ENCODE measurements at places on chromosomes 1 and 21.
A peak's percentile ranks its signal among the peaks of the same experiment; 100 is the strongest.

DNA sequence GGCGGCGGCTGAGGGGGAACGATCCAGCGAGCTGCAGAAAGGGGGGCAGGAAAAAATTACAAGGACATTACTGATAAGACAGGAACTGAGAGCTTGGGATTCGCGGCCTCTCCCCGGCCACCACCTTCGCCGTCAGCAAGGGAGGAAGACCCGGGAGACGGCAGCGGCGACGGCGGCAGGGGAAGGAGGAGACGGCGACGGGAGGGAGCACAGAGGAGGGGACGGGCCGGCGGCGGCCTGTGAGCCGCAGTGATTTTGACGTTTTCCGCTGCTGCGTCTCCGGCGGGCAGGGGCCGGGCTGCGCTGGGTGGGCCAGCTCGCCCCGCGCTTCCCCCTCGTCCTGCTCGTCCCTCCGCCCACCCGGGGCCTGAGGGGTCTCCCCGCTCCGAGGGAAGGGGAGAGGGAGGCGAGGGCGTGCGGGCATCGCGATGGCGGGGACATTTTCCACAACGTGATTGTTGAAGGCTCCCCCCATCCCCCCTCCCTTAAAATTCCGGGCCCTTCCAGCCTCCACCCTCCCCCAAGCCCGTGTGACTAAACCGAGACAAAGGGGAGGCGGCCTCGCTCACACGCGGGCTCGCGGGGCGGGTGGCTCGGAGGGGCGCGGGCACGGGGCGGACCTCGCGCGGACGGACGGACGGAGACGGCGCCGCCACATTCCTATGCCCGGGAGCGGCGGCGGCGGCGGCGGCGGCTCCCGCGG is 407 bp downstream of the CAMSAP2 start:
- peak; percentile 58 for DNase-seq

- no peak for DNase-seq
These were observed 471.8 kb upstream of the RUNX1 start for GRCh38 chr21:35520856-35521255.

DNA sequence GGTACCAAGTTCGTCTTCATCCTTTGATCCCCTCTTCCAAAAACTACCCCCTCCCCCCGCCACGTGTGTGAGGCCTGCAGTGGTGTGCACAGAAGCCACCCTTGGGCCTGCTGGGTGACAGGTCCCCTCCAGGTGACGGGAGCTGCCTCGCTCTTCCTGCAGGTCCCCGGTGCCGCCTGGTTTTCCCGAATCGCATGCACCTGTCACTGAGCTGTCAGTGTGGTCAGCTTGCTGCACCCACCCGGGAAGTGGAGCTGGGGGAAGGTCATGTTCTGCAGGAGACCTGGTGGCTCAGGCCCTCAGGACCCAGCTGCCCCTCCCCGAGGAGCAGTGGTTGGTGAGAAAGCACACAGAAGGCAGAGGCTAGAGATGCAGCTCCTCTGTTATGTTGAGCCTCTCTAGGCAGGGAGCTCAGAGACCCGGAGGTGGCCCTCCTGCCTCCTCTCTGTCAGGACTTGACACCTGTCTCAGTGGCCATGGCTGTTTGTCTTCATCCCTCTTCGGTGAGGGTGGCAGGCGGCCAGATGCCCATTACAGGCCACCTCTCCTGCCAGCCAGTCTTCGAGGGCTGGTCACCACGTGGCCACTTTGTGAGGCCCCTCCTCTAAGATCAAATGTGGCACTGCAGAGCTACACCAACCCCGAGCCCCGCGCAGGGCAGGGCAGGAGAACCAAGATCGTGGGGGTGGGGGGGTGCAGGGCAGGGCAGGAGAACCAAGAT is 60.9 kb downstream of the SKI start:
- DNase-seq = no peak

DNA sequence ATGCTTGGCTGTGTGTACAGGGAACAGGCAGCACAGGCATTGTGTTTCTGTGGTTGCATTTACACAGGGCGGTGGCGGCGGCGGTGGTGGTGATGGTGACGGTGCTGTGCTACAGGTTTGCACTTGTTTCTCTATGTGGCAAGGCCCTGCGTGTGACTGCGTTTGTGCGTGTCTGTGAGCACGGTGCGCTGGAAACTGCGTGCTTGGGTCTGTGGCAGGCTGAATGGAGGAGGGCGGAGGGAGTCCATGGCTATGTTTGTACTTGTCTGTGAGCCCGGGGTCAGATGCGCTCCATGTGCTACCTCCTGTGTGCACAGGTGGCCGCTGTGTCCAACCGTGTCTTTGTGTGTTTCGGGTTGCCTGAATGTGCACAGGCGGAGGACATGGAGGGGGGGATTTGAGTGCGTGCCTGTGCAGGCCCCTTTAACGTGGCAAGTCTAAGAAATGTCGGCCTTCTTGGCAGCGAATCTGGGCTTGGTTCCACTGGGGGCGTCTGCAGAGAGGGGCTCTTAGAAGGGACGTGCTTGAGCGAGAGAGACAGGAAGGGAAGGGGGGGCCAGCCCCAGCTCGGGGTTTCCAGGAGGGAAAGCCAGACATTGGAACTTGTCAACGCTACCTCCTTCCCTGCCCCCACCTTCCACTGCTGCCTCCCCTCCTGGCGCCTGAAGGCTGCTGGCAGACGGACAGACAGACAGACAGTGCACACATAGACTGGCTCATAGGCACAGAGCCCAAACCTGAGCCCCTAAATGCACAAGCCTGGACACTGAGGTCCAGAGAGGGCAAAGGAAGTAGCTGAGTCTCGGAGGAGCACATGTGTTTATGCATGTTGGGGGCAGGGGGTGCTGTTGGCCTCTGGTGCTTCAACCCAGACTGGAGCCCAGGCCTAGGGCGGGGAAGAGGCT is 32.7 kb upstream of the WASF2 start:
- peak; percentile 67 for DNase-seq

DNA sequence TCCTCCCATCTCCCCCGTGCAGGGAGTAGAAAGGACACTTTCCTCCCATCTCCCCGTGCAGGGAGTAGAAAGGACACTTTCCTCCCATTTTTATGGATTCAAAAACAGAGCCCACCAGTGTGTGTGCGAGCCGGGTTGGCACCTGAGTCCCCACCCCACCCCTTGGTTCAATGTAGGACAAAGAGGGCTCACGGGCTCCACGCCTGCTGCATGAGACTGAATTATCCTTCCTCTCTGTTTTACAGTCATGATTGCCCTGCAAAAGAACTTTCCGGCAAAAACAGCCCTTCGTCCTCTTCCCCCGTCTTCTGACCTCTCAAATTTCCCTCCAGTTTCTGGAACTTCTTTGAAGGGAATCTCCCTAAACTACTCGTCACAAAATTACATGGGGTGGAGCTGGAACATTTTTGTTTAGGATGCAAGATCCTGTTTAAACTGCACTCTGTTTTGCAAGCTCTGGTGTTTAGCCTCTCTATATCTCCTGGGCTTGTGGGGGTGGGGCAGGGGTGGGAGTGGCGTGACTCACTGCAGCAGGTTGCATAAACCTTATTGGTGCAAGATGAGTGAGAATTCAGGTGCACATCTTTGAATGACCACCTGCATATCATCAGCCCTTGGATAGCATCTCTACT is 99.8 kb downstream of the PSMG1 start:
- no peak for DNase-seq

- DNase-seq = peak; percentile 7
These were observed 20.7 kb upstream of the ATP1A1 start for GRCh38 chr1:116352349-116352813.

- DNase-seq = no peak
These were observed 90.9 kb upstream of the KCNK1 start for GRCh38 chr1:233523047-233523446.

DNA sequence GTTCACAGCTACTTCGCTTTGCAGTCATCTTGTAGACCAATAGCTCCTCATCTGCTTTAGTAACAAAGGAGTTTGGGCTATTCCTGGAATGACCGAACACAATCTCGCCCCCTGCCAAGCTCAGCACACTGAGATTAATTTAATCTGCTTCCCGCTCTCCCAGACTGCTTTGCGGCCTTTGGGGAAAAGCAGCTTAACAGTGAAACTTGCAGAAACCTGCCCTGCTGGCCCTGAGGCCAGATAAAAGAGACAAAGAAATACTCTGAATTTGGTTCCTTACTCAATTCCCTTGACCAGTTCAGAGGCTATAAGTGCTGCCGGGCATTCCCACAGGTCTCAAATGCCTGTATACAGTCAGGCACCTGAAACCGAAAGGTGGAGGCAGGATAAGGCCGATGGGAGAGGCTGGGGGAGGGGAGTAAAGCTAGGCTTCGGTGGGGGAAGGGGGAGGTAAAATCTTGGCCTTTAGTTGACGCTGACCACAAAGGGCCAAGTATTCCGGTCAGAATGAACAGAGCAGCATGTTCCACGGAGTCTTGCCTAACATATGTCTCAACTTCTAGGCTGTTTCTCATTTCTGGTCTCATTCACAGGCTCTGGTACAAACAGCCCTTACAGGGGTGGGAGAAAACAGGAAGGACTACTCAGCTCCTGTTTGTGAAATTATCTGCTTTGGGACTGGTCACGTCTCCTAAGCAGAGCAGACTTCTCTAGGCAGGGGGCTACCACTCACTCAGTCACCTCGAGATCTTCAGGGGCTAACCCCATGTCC is 17.7 kb upstream of the A3GALT2 start:
- DNase-seq = no peak
